ENCODE measurements at places on chromosomes 16 and 17. TPM values are rescaled to one million over a fixed set of nuclear protein-coding genes. Genes with fewer than 3 reads are reported as not detected.

TLCD2 gene
- total RNA-seq = 2.6 TPM

CFAP97D1 gene
- under 0.01 TPM for total RNA-seq

LRRC37B gene
- 10.3 TPM for total RNA-seq

ZFP3 gene
- total RNA-seq = 6.3 TPM

SETD1A gene
- total RNA-seq = 2.7 TPM

DNAH17 gene
- total RNA-seq = 0.35 TPM

TOM1L1 gene
- 3.6 TPM for total RNA-seq

ARL4D gene
- total RNA-seq = 11.1 TPM

TBC1D28 gene
- total RNA-seq = not detected

SPIRE2 gene
- total RNA-seq = 1.6 TPM

BMERB1 gene
- 27.5 TPM for total RNA-seq

AP1G1 gene
- total RNA-seq = 33.7 TPM

BCL6B gene
- 15.1 TPM for total RNA-seq

KRT36 gene
- not detected for total RNA-seq

TLCD1 gene
- 2.3 TPM for total RNA-seq

PTGES3L gene
- total RNA-seq = 37.3 TPM

CD300LB gene
- total RNA-seq = 0.04 TPM

GP2 gene
- total RNA-seq = not detected

GPRC5C gene
- total RNA-seq = 56.0 TPM

WNT3 gene
- total RNA-seq = 1.9 TPM

CLEC19A gene
- not detected for total RNA-seq

CDH13 gene
- total RNA-seq = 47.9 TPM

XYLT1 gene
- total RNA-seq = 6.1 TPM

CACNG1 gene
- total RNA-seq = 112 TPM

SEPTIN12 gene
- total RNA-seq = not detected

TNS4 gene
- not detected for total RNA-seq

SCGB1C2 gene
- total RNA-seq = not detected

PIPOX gene
- 1.6 TPM for total RNA-seq

NPIPA8 gene
- 0.22 TPM for total RNA-seq

GPR139 gene
- not detected for total RNA-seq
